ENCODE measurements at places on chromosomes 2 and 18. TPM values are rescaled to one million over a fixed set of nuclear protein-coding genes. Genes with fewer than 3 reads are reported as not detected.

DNA sequence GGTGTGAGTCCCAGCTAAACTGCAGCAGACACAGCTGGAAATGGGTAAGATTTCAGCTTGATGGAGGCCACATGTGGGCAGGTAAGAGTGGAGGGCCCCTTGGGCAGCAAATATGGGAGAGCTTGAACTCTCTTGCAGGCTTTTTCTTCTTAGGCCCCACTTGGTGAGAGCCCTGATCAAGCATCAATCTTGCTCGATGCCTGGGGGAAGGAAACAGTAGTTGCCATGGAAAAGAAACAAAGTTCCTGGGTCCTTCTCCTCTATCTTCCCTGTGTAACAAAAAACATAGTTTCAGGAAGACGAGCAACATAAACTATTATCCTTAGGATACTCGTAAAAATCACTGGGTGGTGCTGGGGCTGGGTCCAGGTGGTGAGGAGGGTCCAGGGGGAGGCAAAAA is 42.9 kb downstream of the KIAA1328 start:
- DNase-seq: no peak

DNA sequence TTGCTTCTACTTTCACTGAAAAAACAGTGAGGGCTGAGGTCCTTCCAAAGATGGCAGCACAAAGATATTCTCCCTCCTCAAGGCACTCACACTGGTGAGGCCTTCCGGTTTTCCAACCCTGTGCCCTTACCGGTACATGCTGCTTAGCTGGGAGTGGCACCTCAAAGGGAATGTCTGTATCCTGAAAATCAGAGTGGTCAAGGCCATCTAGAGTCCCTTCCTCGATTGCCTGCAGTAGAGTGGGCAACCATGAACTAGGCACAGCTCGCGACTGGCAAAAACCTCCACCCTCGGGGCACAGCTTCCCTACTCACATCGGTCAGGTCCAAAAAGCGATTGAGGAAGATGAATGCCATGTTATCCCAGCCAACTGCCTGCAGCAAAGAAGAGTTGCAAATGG is 3.4 kb downstream of the KRTCAP3 start:
- peak; percentile 44 for DNase-seq

GRCh38 chr2:105787376-105788318 is 42.9 kb downstream of the NCK2 start:
- no peak for DNase-seq

DNA sequence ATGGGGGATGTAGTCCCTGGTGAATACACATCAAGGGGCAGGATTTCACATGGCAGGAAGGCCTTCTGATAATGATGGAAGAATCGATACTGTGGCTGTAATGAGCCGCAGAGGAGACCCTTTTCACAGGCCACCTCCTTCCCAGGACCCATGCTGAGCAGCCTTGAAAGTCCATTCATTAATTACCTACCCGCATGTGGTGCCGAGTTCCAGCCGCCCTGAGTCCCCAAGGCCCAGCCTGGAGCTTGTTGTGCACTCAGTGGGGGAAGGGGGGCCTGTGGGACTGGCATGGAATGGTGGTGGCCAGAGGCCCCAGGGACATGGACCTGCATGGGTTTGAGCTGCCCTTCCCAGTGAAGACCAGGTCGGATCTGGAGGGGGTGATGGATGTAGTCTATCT is 25.5 kb downstream of the ASB18 start:
- no peak for DNase-seq

- DNase-seq: no peak
Observed at GRCh38 chr18:36028859-36029258, 38.5 kb downstream of the RPRD1A start.

DNA sequence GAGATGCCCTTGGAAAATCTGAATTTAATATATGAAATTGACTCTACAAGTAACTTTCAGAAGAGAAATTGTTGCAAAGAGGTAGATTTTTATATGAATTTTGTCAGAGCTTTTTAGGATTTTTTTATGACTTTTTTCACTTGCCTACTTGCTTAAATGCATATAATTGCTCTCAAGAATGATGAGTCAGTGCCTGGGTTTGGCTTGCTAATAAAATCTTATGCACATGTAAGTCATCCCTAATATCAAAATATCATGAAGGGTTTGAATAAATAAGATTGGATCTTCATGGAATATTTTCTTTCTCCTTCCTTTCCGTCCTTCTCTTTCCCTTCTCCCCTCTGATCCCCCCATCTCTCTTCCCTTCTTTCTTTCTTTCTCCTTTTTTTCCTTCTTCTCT is 354.1 kb downstream of the TXNL1 start:
- DNase-seq: no peak

DNA sequence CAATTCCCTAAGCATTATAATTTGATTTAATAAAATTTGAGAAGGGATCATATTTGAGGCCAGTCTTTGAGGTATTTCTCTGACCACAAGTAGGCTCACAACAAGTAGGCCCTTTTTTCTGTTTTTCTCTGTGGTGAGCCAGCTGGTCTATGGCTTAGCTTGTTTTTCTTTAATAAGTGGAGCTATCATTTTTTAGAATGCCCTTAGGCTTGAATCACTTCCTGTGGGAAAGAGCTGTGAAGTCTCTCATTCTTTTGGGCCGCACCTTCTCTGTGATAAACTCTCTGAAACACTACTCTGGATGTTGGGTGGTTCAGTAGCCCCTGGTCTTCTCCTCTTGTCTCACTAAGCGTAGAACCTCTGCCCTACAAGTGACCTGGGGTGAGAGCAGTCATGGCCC is 235.9 kb downstream of the SUCLG1 start:
- DNase-seq: no peak

GRCh38 chr2:16400127-16400623 is 265.5 kb downstream of the CYRIA start:
- peak; percentile 60 for DNase-seq

DNA sequence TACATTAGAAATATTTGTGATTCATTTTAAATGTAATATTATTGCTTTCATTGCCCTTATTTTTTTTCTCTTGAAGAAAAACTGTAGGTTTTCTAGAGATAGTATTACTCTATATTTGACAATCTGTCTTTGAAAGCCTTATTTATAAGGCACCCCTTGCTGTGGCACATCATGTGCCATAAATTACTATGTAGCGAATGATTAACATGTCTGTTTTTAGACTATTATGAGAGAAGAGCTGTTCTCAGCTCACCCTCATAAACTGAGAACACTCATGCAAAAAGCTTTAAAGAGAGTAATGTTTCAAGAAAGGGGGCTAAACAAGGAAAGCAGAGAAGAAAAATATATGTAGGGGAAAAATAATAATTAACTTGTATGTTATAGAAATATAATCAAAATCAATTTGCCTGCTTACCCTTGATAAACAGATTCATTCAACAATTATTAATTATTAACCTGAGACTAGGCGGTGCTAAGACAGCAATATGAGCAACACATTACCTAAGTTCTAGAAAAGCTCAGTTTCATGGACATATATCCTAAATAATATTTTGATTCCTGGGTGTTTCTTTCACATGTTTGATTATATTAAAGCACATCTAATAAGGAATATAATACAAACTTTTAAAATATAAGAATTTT is 69.0 kb downstream of the RAB3GAP1 start:
- DNase-seq: no peak

DNA sequence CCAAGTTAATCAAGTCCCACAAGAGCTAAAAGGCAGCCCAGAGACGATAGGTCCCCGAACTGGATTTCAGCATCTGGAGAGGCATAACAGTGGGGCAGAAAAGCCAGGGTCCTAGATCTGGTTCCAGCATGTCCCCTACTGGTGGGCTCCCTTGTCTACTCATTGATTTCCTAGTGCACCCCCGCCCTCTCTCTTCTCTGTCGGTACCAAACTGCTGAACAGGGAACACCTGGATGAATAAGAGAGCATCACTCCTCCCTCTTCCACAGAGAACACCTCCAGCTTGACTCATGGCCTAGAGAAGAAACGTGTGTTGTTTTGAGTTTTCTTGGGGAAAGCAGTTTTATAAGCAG is 101.3 kb downstream of the FOXI3 start:
- no peak for DNase-seq

- DNase-seq: no peak
Observed at GRCh38 chr2:33047939-33048338, 101.2 kb downstream of the LTBP1 start.

- DNase-seq: no peak
Observed at GRCh38 chr2:113238871-113239839, 39.6 kb downstream of the PAX8 start.

- DNase-seq: no peak
Observed at GRCh38 chr2:69495861-69496260, 58.6 kb upstream of the NFU1 start.

DNA sequence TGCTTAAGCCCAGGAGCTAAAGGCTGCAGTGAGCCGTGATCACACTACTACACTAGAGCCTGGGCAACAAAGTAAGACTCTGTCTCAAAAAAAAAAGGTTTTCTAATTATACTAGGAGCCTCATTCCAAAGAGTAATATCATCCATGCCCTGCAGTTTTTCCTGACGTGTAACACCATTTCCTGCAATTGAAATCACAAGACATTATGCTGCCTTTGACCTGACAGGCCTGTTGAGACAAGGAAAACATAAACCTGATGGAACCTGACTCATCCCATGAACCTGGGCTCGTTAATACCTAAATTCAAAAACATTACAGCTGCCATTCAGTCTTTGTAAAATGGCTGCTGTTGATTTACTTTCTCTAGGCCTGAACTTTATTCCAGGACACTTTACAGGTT is 58.7 kb upstream of the PEX13 start:
- DNase-seq: no peak

- no peak for DNase-seq
Observed at GRCh38 chr2:16728351-16729136, 62.9 kb upstream of the CYRIA start.

DNA sequence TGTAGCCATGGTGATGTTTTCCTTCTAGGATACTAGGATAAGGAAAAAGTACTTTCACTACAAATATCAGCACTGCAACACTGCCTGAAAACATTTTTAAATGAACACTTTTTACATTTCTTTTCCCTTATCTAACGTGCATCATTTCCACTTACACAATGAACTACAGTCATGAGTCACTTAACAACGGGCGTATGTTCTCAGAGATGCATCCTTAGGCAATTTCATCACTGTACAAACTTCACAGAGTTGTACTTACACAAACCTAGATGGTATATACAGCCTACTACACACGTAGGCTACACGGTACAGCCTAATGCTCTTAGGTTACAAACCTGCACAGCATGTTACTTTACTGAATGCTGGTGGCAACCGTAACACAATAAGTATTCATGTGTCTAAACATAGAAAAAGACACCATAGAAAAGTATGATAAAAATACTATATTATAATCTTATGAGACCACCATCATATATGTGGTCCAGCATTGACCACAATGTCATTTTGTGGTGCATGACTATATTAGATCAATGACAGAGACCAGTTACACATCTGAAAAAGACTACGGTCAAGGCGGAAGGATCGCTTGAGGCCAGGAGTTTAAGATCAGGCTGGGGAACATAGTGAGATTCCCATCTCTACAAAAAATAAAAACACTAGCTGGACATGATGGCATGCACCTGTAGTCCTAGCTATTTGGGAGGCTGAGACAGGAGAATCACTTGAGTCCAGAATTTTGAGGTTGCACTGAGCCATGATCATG is 39.8 kb downstream of the WDR33 start:
- DNase-seq: no peak

- DNase-seq: no peak
Observed at GRCh38 chr2:135607561-135607960, 76.3 kb downstream of the R3HDM1 start.

DNA sequence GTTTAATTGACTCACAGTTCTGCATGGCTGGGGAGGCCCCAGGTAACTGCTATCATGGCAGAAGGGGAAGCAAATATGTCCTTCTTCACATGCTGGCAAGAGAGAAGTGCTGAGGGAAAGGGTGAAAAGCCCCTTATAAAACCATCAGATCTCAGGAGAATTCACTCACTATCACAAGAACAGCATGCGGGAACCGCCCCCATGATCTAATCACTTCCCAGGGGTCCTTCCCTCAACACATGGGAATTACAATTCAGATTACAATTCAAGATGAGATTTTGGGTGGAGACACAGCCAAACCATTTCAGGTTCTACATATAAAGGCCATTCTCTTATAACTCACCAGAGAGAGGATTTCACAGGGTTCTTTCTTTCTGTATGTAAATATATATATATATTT is 62.9 kb downstream of the VRK2 start:
- no peak for DNase-seq

DNA sequence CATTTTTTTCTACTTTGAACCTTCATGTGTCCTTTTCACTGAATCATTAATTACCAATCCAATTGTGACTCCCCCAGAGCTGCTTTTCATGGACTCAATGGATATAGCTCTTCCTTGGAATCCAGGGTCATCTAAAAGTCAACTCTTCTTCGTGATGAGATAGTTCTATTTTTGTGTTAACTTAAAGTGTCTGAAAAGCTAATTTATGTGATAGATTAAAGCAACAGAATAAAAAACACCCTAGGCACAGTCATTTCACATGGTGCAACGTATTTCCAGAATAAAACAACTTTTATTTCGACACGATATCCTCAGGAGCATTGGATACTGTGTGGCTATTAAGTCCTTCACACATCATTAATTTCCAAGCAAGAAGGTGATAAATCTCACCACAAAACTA is 250.6 kb upstream of the SPHKAP start:
- no peak for DNase-seq

DNA sequence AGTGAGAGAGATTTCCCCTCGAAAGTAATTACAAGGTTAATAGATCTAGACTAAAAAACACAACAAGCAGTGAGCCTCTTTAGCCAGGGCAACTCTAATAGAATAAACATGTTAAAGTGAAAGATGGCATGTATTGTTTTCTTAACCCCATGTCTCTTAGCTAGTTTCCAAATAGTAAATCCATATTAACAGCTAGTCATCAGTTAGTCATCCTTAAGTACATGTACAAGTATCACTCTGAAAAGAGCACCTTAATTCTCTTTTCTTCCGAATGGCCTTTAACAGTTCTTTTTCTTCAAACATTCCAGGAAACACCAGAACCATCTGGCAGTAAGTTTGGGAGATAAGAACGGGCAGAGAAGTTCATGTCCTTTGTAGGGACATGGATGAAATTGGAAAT is 1480.0 kb downstream of the LRP1B start:
- DNase-seq: no peak

GRCh38 chr2:218340656-218341055 is 16.0 kb upstream of the CATIP start:
- peak; percentile 38 for DNase-seq

GRCh38 chr2:10833021-10833420 is 20.4 kb upstream of the PDIA6 start:
- no peak for DNase-seq

- no peak for DNase-seq
Observed at GRCh38 chr2:50004667-50005066, 850.4 kb upstream of the FSHR start.

The UGT1A5 gene
- total RNA-seq: 6.5 TPM

The HOXD13 gene
- not detected for total RNA-seq

The SERPINB3 gene
- total RNA-seq: not detected

The EFR3B gene
- 1.0 TPM for total RNA-seq

The TMEM178A gene
- total RNA-seq: 3.9 TPM

The TMEM17 gene
- total RNA-seq: 0.70 TPM

The GAREM2 gene
- 4.0 TPM for total RNA-seq

The RAB17 gene
- 95.2 TPM for total RNA-seq
